ENCODE measurements at places on chromosomes 1 and 21.

- no peak for DNase-seq
These were observed 27.8 kb downstream of the HSPG2 start for GRCh38 chr1:21909286-21909759.

- DNase-seq, result no peak
These were observed 13.5 kb upstream of the ZNF678 start for GRCh38 chr1:227549892-227550291.

GRCh38 chr1:240790856-240791255 is 178.9 kb upstream of the GREM2 start:
- DNase-seq, result no peak

- no peak for DNase-seq
These were observed 228.3 kb downstream of the DENND1B start for GRCh38 chr1:197546989-197547388.

- DNase-seq, result no peak
These were observed 327.4 kb downstream of the TBX15 start for GRCh38 chr1:118660769-118661168.

GRCh38 chr1:6686294-6686693 is 15.3 kb downstream of the DNAJC11 start:
- DNase-seq, result no peak

DNA sequence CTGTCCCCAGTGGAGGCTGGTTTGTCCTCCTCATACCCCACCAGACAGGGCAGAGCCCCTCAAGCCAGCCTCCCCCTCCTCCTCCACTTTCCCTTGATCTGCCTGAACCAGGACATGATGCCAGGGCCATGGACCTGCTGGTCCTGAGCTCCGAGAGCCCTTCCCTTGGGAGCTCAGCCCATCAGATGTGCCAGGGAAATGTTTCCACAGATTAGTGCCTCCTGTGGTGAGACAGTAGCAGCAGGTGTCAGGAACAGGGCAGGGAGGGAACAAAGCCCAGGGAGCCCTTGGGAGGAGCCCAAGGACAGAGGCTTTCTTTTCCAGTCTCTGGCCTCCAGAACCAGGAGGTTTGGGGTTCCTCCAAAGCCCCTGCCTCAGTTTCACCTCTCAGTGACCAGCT is 14.6 kb upstream of the SLC41A1 start:
- DNase-seq, result no peak

DNA sequence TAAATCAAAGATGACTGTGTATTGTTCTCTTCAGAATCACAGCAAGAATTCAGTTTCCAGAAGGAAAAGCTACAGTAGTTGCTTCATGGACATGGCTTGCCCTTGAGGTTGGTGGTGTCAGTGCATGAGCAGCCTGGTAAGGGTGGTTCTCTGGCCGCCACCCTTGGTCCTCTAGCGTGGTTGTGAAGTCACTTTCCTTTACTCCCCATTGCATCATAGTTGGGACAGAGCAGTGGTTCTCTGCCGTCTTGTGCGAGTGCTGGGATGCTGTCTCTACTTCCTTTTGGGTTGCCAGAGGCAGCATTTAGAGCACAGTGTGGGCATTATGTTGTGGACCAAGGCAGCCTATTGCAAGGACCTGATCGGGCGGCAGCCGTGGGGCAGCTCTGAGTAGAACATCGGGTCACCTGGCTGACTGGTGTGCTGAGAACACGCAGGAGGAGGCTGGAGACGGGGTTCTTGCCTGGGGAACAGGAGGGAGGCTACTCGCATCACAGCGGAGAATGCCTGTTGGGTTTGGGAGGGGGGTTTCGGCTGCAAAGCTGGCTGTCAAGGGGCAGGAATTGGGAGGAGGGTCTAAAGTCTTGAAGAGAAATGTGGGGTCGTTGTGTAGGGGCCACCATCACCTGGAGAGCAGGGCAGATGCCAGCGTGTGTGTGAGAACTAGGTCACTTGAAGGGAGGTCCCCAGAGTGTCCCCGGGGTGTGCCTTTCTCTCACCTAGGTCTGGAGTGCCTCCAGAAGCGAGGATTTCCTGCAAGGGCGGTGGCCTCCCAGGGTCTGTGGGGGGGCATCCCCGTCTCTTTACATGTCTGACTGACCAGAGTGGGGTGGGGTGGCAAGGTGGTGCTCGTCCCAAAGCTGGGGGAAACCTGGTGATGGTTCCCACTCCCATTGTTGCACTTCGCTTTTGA is 6.3 kb downstream of the ARF1 start:
- no peak for DNase-seq

- DNase-seq, result no peak
These were observed 40.2 kb downstream of the IL12RB2 start for GRCh38 chr1:67347688-67348472.

DNA sequence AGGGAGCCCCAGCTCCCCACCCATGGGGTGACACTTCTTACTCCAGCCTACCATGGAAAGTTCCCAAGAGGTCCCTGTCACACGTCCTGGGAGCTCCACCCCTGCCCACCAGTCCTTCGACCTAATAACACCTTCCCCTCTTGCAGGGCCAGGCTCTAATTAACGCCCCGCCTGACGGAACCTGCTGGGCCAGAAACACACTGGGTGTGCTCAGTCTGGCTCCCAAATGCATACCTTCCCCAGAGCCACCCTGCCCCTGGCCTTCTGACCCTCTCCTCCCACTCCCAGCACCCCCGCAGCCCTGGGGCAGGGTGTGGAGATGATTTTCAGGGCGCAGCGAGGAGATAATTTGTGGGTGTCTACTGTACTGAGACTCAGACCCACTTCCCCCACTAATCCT is 20.6 kb downstream of the PGLYRP3 start:
- DNase-seq, result no peak

GRCh38 chr1:105632342-105633196 is 1423.9 kb upstream of the PRMT6 start:
- no peak for DNase-seq

GRCh38 chr1:41726899-41727748 is 191.6 kb downstream of the HIVEP3 start:
- DNase-seq, result no peak

DNA sequence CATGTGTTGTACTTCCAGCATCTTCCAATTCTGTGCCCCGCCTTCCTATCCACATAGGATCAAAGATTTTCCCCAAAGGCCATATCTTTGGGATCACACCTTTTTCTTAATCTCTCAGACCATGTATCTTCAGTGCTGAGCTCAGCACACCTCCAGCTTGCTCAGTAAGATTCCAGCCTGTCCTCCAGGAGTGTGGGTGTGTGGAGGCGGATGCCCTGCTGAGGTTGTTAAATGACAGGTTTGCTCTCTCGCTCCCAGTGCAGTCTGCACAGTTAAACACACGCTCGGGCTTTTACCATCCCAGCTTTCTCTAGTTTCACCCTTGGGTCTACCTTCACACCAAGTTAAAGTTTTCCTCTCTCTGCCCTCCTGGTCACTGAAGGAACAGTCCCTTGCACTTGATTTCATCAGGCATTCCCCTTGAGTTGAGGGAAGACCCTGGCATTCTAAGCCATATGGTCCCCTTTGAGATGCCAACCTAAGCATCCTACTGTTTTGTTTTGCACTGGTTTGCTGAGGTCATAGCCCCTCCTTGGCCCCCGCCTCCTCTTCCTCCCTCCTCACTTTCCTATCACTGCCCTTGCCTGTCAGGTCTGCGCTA is 13.7 kb downstream of the MYOG start:
- no peak for DNase-seq

- no peak for DNase-seq
These were observed 82.9 kb upstream of the ARTN start for GRCh38 chr1:43850591-43851233.

GRCh38 chr1:6292102-6292501 is 31.2 kb upstream of the GPR153 start:
- no peak for DNase-seq

DNA sequence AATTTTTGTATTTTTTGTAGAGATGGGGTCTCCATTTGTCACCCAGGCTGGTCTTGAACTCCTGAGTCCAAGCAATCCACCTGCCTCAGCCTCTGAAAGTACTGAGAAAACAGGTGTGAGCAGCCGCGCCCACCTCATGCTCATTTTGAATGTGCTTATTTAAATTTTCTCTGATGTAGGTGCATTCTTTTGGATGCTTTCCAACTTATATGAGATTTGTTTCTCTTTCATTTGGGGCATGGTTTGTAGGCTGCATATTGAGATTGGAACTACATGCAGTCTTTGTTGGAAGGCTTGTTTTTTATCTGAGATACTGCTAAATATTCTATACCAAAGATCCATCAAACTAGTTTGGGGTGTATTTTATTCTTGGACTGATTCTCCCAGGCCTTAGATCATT is 81.0 kb upstream of the IVNS1ABP start:
- DNase-seq, result no peak

DNA sequence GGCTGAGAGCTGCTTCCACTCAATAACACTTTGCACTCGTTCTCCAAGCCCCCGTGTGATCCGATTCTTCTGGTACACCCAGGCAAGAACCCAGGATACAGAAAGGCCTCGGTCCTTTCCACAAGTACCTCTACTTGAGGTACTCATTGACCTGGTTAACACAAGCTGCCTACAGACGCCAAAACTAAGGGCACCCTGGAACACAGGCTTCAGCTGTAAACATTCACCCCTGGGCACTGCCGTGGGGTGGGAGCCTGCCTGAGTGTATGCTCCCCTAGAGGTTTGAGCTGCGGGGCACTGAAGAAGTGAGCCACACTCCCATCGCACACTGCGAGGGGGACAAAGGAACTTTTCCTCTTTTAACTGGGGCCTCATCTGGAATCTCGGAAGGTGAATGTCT is 30.5 kb downstream of the LRRC3 start:
- DNase-seq, result no peak

GRCh38 chr1:19775317-19775716 is 24.4 kb downstream of the TMCO4 start:
- no peak for DNase-seq

DNA sequence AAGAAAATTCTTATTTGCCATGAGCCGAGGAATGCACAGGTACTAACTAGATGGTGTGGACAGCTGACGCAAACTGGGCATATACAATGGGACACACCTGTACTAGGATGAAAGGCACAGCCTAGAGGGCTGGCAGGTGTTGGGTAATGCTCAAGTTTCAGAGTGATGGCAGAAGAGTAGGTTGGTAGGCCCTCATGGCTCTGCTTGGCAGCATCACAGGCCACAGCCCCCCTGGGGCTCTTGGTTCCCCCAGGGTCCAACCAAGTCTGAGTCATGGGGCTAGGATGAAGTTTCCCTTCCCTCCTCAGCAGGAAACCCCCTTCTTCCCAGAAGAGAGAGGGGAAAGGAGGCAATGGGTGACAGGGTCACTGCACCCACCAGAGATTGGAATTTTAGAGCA is 35.2 kb downstream of the SPEN start:
- no peak for DNase-seq

DNA sequence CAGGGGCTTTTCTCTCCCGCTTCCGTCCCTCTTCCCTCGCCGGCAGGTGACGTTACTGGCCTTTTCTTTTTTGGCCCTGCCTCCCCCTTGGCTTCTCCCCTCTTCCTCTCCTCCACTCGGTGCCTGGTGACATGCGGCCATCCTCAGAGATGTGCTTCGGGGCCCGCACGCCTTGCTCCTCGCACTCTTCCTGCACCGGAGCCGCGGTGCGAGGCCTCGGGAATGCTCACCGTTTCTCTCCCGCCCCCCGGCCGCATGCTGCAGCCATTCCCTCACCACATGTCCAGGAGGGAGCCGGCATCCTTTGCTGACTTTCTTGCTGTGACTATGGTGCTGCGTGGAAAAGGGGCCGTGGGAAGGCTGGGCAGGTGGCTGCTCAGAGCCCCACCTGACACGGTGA is 39.3 kb downstream of the PDE9A start:
- no peak for DNase-seq

DNA sequence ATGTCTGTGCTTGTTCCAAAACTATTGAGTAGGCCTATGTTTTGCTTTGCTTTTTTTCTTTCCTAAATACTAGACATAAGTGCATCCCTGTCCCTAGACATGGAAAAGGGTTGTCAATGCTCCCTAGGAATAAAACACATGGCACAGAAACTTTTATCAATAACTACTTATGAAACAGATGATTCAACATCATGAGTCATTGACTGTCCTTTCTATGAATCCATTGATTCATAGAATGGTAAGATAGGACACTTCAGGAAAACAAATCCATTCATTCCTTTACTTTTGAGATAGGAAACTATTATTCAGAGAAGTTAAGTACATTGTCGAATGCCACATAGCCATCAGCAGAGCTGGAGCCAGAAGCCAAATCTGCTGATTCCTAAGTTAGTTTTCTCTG is 147.5 kb downstream of the TSEN15 start:
- DNase-seq, result no peak

GRCh38 chr21:14602382-14602958 is 56.4 kb upstream of the SAMSN1 start:
- DNase-seq, result no peak

- DNase-seq, result no peak
These were observed 9.7 kb upstream of the AADACL4 start for GRCh38 chr1:12634156-12634555.

DNA sequence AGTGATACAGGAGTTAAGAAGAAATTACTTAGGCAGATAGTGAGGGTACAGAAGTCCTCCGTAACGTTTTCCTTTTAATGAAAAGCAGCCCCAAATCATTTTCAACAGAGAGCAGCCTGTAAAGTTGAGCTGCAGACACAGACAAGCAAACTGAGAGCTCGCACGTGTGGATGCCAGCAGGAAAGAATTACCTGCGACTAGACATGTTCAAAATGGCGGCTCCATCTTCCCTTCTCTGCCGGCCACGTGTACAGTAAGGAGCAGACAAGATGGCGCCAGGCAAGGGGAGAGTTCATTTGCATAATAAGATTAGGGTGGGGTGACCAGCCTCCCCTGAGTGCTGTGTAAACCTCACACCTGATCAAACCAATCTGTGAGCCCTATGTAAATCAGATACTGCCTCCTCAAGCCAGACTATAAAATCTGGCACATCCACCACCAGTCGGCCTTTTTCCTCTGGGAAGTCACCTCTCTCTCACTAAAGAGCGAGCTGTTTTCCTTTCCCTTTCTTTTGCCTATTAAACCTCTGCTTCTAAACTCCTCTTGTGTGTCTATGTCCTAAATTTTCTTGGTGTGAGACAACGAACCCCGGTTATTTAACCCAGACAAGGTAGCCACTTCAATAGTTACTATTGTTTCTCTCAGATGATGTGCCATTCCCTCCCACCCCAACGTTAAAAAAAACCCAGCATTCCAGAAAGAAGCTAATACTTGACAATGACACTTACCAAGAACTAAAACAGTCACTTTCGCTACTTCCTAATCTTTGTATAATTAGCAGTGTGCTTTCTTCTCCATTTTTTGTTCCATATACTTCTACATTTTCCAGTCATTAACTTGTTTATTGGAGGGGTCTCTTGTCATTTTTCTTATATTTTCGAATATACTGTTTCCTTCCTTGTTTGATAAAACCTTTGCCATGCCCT is 27.4 kb downstream of the DUSP10 start:
- DNase-seq, result no peak

GRCh38 chr1:64664299-64664698 is 80.6 kb upstream of the RAVER2 start:
- DNase-seq, result no peak

DNA sequence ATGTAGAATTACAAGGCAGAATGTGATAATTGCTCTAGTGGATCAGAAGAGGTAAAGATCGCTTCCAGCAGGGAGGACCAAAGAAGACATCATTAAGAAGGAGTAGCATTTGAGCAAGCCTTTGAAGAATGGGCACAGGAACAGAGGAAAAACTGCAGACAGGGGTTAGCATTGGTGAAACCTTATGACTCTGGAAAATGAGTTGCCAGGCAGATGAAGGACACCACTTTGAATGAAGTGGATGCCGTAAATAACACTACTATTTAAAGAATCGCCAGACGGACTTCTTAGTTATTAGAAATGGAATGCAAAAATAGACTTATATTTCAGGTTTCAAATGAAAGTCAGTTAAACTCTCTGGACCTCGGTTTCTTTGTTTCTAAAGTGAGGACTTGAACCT is 727.7 kb downstream of the USP25 start:
- DNase-seq, result no peak

- no peak for DNase-seq
These were observed 76.0 kb upstream of the NEK2 start for GRCh38 chr1:211751438-211751837.
